ENCODE measurements at places on chromosomes 7 and 10. TPM values are rescaled to one million over a fixed set of nuclear protein-coding genes. Genes with fewer than 3 reads are reported as not detected.

GRCh38 chr7:22672846-22673680 is 53.9 kb upstream of the IL6 start:
- no peak for DNase-seq

- no peak for DNase-seq
Measured at GRCh38 chr7:10662982-10663884, 310.4 kb upstream of the PHF14 start.

DNA sequence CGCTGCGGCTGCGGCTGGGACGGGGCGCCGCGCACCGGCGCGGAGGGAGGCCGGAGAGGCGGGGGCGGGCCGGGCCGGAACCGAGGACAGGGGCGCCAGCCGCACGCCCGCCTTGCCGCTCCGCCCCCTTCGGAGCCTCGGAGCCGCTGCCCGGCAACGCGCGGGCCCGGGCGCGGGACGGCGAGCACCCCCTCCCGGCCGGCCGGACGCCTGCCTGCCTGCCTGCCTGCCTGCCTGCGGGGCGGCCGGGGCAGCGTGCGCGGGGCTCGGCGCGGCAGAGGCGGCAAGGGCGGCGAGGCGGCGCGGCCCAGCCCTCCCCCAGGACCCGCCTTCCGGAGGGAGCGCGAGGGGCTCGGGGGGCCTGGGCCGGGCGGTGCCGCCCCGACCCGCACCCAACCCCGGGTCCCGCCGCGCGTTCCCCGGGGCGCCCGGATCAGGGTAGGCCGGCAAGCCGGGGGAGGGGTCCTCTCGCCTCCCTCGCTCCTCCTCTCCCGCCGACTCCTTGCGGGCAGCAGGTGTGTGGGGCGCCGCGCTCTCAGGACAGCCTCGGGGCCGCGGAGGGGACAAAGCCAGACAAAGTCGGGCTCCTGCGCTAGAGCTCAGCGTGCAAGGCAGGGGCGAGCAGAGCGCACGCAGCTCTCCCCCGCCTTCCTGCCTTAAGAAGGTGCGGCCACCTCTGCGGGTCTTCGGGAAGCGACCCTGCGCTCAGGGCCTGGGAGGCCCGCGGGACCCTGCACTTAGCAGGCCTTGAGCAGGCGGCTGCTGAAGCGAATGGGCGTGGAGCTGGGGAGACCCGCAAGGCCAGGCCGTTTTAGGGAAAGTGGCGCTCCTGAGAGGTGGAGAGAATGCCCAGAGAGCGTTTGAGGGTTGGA is at the start of gene KIAA1549:
Gene KIAA1549 (minus strand): TSS at position 58 of the 872 bp plus-strand sequence. CDS start 120 bp downstream, outside the sequence.
- no peak for DNase-seq

DNA sequence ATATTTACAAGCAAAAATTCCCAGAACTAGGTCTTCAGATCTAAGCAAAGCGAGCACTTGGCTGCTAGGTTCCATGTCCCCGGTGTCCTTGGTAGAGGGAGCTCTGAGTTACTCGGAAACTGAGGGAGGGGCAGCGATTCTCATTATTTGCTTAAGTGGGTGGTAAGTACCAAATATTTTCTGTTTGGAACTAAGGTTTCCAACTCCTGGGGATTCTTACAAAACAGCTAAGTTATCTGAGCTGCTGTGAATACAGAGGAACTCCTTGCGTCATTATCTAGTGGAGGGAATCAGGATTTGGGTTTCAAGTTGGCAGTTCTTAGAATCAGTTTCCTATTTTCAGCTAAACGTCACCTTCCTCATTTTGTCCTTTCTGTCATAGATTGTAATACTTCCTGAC is 76.8 kb upstream of the IKZF1 start:
- DNase-seq = no peak

DNA sequence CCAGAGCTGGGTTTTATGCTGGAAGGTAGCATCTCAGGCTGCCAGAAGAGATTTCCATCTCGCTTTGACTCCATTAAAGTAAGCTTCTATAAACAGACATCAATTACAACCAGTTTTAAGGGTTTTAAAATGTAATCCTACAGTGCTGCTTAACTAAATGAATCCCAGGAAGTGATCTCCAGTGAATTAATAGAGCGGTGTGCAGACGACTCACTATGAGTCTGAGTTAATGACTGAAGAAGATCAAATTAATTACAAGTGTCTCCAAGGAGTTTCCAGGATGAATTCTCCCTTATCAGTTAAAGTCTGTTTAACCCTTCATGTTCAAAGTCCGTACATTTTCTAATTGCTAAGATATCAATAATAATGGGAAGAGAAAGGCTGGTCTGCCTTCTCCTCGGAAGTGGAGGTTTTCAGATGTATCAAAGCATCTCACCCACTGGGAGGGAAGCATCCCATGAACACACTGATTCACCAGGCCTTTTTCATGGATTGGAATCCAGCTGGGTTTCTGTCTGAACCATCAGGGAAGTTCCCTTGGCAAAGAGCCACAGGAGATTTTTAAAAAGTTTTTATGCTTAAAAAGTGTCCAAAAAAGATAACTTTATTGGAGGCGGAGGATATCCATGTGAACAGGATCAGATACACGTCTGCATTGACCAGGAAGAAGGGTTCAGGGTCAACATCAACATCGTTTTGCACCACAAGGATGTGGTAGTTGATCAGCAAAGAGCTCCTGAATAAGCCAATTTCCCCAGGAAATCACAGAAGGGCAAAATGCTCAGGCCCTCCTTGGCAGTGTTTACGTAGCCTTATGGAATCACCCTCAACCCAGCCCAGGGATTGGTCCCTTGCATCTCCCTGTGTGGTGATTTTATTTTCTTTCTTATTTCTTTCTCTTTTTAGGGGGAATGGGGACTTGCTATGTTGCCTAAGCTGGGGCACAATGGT is 288.2 kb downstream of the POU6F2 start:
- DNase-seq = no peak

DNA sequence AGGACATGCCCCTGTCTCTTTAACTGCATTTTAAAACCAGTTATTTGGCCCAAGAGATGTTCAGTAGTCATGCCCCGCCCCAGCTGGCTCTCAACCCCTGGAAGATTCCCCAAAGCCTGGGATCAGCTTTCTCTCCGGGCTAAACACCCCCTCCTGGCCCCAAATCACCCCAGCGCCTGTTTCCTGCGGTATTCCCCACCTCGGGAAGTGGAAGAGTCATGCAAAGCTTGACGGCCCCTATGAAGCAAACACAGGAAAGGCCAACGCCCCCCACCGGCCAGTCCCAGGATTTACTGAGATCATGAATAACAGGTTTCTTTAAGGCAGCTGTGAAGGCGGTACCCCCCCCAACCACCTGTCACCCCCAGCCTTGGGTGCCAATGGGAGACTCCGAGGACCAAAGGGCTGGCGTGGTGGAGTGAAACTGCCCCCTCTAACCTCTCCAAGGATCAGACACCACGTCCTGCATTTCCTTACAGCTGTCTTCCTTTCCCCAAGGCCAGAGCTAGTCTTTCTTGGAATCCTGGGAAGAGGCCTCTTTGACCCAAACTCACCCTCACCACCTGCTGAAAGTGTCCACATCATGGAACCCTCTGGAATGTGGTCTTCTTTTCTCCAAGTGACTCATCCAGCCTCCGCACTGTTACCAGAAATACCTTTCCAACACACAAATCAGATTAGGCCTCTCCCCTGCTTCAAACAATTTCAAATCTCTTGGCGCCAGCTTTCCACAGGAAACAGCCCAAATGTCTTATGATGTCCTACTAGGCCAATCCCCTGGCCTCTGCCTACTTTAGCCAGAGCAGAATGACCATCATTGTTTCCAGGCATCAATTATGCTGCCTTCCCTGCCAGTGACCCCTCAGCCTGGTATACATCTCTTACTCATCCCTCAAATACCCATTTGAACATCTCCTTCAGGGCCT is 301.5 kb downstream of the ZEB1 start:
- DNase-seq = no peak

DNA sequence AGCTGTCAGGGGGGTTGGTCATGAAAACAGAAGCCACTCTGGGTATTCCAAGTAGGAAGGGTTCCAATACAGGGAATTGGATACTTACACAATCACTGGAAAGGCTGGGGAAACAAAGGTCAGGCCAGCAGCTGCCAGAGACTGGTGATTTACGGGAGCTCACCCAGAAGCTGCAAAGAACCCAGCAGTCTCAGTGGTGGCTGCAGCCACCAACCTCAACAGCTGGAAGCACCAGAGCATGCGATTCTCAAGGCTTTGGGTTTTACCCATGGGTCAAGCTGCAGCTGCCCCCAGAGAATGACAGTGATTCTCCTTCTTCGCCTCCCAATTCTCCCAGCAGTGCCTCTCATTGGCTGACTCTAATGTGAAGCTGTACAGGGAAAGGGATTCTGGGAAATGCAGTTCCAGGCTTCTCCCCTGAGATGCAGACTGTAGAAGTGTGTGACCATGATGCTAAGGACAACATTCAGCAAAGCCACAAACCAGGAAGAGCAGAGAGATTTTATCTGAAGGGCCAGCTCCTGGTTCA is 107.2 kb upstream of the TCF7L2 start:
- DNase-seq = no peak

DNA sequence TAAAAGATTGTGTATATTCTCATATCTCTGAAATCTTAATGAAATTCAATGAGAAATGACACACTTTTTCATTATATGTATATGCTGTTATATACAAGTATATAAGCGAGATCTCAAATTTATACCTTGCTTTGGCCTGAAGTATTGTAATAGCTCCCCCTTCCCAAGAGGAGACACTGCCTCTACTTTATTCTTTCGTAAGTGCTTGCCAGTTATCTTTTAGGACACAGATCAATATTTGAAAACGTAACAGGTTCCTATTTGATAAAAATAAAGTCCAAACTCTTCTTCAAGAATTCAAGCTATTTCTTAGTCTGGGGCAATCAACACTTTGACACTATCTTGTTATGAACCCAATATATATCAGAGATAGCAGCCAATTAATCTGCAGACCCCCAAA is 24.9 kb downstream of the WASL start:
- DNase-seq = no peak

The TMEM270 gene
- total RNA-seq = not detected

The CNTNAP2 gene
- total RNA-seq = under 0.01 TPM

Measured in glomerular endothelial cell (primary cell).